ENCODE measurements at places on chromosomes 12 and 14. TPM values are rescaled to one million over a fixed set of nuclear protein-coding genes. Genes with fewer than 3 reads are reported as not detected.

ADGRD1 gene
- 254 TPM for total RNA-seq

RNASE7 gene
- total RNA-seq, result not detected

IFI27L1 gene
- total RNA-seq, result 13.8 TPM

IFNG gene
- not detected for total RNA-seq

INSM2 gene
- total RNA-seq, result not detected

TMEM116 gene
- total RNA-seq, result 18.8 TPM

COX8C gene
- total RNA-seq, result not detected

SMCO2 gene
- not detected for total RNA-seq

CD69 gene
- 1.7 TPM for total RNA-seq

GALNT16 gene
- 28.8 TPM for total RNA-seq

RASSF8 gene
- 60.0 TPM for total RNA-seq

PPP1R1A gene
- 71.0 TPM for total RNA-seq

All from left cardiac atrium (tissue), 4 donors.